ENCODE measurements at places on chromosomes 3 and 15.

- no peak for DNase-seq
Observed at GRCh38 chr3:78873641-78874040, 894.2 kb downstream of the ROBO1 start.

- peak; percentile 55 for DNase-seq
Observed at GRCh38 chr3:127525373-127525772, 65.2 kb downstream of the TPRA1 start.

DNA sequence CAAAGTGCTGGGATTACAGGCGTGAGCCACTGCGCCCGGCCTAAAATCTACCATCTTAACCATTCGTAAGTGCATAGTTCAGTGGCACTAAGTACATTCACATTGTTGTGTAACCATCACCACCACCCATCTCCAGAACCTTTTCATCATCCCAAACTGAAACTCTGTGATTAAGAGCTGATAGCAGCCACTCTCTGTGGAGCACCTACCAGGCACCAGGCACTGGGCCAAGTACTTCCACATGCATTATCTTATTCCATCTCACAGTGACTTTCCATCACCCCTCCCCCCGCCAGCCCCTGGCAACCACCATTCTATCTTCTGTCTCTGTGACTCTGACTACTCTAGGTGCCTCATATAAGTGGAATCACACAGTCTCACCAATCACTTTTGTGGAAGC lies 2.3 kb upstream of the INSYN1 start:
- no peak for DNase-seq

DNA sequence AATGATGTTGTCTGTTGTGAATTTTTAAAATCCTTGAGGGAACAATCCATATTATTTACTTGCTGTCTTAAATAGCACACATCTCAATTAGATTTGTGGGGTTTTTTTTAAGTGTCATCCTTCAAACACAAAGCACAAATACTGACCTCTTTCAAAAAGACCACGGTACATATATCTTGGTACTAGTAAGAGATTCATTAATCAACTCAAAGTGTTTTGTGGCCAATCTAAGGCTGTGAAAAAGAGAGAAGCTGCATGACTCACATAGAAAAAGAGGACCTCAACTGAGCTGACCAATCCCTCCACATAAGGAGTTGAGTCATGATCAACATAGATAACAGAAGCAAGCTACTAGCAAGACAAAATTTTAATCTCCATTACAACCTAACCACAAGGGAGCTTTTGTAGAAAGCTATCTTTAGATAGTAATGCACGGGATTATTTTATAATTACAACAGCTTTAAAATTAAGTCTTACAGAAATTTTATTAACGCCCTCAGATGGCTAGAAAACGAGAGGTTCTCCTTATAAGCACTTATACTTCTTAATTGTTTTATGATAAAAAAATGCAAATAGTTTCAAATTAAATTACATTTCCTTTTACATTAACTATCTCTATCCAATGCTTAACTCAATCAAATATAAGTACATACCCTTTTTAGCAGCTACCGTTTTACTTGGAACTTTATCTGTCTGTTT lies 60.5 kb downstream of the TOP2B start:
- DNase-seq = no peak

DNA sequence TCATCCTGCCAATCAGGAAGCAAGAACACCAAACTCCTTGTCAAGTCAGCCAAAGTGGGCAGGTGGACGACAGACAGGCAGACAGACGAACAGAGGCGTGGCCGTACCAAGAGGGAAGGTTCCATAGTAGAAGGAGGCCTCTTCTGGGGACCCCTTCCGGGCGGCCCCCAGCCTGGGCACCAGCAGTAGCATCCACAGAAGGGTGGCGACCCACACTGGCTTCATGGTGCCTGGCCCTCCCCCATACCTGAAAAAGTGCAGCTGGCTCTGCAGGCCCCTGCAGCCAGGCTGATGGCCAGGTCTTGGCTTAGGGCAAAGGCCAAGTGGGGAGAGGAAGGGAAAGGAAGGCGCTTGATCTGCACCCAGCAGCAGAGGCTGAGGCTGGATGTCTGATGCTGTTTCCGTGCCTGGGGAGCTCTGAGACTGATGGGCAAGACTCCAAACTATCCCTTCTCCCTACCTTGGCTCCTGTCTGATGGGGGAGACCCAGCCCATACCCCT lies 607 bp downstream of the LCTL start:
- no peak for DNase-seq

DNA sequence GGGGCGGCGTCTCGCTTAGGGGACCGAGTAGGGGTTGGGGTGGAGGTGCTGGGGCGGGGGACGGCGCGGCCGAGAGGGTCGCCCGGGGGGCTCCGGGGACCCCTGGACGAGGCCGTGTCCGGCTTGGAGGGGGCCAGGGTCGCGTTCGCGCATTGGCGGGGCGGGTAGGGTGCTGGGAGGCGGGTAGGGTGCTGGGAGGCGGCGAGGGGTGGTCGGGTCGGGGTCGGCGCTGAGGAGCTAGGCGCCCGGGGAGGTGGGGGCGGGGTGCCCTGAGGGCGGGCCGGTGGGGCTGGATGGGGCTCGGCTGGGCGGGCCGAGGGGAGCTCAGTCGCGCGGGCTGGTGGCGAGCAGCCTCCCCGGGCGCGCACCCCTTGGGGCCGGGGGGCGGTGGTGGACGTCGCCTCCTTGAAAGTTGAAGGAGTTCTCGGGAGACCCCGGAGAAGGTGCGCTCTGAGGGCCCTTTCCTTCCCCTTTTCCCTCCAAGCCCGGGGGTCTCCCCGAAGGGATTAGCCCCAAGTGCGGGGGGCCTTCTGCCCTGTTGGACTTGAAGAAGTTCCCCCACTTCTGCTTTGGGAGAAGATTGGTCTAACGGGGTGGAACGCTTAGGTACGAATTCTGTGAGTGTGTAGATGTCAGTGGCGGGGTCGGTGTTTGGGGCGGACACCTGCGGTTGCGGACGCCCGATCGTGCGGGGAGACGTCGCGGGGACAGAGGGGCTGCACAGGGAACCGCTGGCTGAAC lies 543 bp downstream of the MEF2A start:
- peak; percentile 24 for DNase-seq

GRCh38 chr3:14947100-14947885 lies at the start of gene NR2C2:
Gene NR2C2 (plus strand): TSS chr3:14947583. CDS start chr3:15003915, 56,332 bp downstream.
- DNase-seq = peak; percentile 84

DNA sequence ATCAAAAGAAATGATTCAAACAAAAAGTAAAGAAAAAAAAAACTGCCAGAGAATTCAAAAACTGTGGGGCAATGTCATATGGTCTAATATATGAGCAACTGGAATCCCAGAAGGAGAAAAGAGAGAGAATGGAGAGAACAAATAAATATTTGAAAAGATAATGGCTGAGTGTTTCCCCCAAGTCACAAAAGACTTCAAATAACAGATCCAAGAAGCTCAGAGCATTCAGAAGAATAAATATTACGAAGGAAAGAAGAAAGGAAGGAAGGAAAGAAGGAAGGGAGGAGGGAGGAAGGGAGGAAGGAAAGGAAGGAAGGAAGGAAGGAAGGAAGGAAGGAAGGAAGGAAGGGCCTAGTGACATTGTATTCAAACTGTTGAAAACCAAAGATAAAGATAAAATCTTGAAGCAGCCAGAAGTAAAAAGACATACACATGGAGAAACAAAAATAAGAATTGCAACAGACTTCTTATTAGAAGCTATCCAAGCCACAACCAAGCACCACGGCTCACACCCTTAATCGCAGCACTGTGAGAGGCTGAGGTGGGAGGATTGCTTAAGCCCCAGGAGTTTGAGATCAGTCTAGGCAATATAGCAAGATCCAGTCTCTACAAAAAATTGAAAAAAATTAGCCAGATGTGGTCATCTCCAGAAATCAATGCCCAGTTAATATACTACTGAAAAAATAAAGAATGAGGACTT lies 118.9 kb upstream of the IGSF10 start:
- DNase-seq = no peak

DNA sequence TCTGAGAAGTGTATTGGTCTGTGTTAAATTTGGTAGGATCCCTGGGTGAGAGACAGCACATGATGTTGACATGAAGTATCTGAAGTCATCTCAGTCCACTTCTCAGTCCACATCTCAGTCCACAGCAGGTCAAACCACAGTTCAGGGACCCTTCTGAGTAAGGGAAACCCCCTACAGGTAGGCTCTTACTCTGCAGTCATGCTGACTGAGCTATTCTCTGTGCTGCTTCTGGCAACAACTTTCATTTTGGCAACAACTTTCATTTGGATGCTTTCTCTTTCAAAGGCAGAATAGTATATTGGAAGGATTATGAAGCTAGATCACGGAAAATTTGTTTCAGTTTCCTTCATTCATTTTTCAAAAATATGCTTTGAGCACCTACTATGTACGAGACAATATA lies 178.2 kb upstream of the GOLIM4 start:
- no peak for DNase-seq

- DNase-seq = no peak
Observed at GRCh38 chr3:151011427-151011826, 38.9 kb upstream of the CLRN1 start.

DNA sequence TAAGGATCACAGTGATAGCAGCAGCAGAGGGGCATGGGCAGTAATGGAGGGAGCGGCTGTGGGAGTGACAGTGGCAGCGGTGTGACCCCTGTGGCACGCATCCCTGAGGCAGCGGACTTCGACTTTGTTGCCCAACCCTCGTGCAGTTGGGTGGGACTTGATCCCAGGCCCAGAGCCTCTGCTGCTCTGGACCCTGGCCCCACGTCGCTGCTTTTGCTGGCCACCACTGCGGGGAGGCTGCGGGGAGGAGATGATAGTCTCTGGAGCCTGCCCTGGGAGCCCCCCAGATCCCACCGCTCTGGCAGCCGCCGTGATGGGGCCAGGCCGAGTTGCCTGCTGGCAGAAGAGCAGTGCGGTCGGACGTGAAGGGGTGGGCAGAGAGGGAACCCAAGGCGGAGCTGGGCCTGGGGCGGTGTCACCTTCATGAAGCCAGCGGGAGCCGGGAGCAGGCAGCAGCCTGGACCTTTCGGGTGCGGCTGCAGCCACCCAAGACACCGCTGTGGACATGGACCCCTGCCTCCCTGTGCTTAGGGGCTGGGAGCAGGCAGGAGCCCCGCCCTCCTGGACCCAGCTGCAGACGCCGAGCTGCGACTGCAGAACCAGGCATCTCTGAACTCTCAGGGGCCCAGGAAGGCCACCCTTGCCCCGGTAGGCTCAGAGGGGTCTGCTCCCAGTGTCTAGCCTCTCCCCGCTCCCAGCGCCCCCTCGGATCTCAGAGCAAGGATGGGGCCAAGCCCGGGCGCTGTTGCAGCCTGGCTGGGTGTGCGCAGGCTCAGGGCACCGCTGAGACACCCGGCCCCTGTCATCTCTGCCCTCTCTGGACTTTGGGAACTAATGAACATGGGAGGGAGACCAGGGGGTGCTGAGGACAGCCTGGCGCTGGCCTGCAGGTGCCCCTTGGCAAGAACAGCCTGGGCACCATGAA lies 38.3 kb downstream of the COMMD2 start:
- no peak for DNase-seq

DNA sequence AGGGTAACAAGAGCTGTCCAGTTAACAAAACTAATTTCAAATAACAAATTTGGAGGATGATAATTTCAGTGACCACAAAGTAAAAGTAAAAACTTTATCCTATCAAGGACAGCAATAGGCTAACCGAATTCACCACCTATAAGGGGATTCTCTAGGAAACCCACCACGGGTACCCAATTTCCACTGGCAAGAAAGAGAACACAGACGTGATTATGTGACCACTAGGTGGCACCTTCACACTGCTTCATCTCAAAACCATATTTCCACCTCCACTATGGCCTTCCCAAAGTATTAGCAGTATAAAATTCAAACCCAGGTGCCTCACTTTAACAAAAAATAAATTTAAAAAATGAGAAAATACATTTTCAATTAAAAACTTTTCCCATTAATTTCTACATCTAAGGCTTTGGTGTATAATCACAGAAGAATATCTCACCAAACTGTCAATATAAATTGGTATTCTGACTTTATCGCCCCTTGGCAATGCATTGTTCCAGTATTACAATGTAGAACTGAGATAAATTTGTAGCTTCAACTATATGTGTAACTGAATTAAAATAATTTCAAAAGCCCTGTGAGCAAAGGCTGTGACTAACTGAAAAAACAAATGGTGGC lies 96.5 kb downstream of the FSIP1 start:
- peak; percentile 21 for DNase-seq

GRCh38 chr3:152471814-152472671 lies 203.3 kb downstream of the MBNL1 start:
- DNase-seq = peak; percentile 76

DNA sequence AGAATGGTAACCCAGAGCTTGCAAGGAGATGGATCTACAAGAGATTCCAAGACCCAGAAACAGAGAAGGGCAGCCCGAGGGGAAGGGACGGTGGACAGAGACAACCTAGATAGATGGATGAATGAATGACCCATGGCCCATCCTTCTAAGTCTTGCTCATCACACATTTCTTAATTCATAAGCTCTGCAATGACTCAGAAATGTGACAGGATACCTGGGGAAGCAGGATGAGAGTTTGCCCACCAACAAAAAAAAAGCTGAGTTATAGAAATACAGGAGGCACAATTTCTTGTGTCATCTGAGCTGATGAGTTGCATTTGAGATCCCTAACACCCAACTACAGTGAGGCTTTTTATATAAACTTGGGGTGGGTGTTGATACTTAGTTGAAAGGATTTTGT lies 76.6 kb downstream of the CNTN3 start:
- no peak for DNase-seq

GRCh38 chr3:168088106-168088720 lies 7.5 kb downstream of the GOLIM4 start:
- DNase-seq = peak; percentile 41

- DNase-seq = no peak
Observed at GRCh38 chr3:31522152-31522551, 10.6 kb upstream of the STT3B start.

DNA sequence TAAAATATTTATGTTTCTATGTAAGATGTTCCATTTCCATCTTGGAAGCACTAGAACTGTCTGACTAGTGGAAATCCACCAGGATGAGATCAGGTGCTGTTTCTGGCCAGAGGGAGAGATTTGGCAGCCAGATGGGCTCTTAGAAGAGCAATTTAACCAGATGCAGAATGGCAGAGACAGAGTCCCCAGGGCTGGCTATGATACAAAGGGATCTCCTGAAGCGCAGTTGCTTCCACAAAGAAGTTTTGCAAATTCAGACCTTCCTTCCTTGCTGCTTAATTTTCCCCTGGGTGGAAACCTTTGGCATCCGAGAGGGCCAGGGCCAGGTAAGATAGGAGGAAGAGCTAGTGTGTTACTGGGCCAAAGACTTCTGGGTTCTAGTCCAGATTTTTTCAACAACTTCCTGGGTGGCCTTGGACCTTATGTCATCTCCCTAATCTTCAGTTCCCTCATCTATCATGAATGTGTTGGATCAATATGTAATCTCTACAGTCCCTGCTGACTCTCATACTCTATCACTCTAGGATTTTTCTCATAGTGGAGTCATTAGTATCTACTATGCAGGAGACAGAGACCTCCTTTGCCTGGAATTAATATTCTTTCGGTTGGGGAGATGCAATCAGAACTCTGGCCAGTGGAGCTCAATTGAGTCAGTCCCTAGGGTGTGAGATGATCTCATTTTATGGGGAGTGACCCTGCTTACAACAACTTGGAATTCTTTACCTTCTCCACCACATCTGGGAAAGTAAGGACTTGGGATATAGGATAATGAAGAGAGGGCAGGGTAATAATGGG lies 41.1 kb upstream of the NDUFB4 start:
- no peak for DNase-seq

- DNase-seq = peak; percentile 29
Observed at GRCh38 chr3:151210676-151211381, 7.8 kb upstream of the GPR171 start.

- no peak for DNase-seq
Observed at GRCh38 chr3:55937301-55937700, 450.2 kb upstream of the WNT5A start.

GRCh38 chr3:184679056-184679816 lies 32.6 kb downstream of the MAGEF1 start:
- DNase-seq = no peak

GRCh38 chr3:153502682-153503081 lies 340.7 kb downstream of the RAP2B start:
- no peak for DNase-seq

GRCh38 chr3:106058475-106058874 lies 189.7 kb upstream of the CBLB start:
- DNase-seq = no peak
